ENCODE measurements at places on chromosomes 13 and 19.

GRCh38 chr13:47671776-47672175 is 329.3 kb downstream of the SUCLA2 start:
- DNase-seq, result no peak

DNA sequence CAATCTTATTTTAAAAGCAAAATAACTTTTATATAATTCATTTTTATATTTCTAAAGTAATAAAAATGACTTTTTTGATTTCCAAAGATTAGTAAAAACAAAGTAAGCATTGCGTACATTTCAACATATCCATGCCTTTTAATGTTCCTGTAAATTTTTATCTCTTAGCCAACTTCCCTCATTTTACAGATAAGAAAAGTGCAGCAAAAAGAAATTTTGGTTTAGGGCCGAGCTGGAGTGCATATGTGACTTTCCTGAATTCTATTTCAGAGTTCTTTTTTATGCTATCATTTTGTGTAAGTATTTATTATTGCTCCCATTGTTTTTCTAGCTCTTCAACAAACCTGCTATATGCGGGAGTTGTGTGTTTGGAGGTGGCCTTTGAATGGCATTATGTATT is 195.3 kb downstream of the NHLRC3 start:
- DNase-seq, result no peak

DNA sequence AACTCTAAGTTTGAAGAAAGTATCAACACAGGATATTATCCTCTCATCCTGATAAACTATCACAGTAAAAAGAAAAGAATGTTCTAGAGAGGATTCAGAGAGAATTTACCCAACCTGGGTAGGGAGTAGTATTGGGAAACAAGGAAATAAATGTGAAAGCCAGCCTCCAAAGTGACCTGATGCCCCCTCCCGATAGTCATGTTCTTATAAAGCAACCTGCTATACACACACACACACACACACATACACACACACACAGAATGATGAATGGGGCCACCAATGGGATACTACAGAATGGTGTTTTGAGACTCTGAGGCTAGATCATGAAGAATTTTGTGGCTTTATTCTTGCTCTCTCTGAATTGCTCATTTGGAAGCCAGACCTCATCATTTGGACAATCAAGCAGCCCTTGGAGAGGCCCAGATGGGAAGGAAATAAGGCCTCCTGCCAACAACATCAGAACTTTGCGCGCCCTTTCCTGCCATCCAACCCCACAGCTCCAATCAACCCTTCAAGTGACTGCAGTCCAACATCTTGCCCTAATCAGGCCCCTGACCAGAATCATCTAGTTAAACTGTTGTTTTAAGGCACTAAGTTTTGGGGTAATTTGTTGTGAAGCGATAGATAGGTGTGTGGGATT is 807.9 kb upstream of the ARGLU1 start:
- no peak for DNase-seq

GRCh38 chr19:6590258-6590826 is 608 bp downstream of the CD70 start:
- DNase-seq, result no peak

GRCh38 chr13:20370815-20371421 is 138.8 kb upstream of the GJB6 start:
- DNase-seq, result no peak

- DNase-seq, result no peak
Measured at GRCh38 chr13:33537676-33538075, 252.1 kb upstream of the STARD13 start.

GRCh38 chr13:113726961-113727411 is 32.0 kb upstream of the TMEM255B start:
- DNase-seq, result no peak

- DNase-seq, result no peak
Measured at GRCh38 chr13:42707586-42707985, 73.8 kb upstream of the FAM216B start.

GRCh38 chr19:47019431-47020041 is at the start of gene NPAS1:
NPAS1 (plus strand) TSS chr19:47019837; CDS start chr19:47021048, 1,211 bp downstream.
- no peak for DNase-seq

DNA sequence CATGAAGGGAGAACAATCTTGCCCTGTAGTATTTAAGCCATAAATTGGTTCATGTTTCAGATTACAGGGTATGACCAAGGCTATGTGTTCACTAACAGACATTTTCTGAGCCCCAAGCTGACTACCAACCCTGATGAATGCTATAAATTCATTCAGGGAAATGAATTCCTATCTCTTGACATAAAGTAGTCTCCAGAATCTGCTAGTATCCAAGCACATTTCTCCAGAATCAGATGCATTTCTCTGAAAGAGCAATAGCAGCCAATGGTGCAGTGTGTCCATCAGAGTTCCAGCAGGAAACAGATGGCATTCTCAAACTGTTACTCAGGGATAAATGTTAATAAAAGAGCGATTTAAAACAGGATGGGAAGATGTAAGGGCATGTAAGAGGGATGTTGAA is 226.4 kb downstream of the COG6 start:
- DNase-seq, result no peak

DNA sequence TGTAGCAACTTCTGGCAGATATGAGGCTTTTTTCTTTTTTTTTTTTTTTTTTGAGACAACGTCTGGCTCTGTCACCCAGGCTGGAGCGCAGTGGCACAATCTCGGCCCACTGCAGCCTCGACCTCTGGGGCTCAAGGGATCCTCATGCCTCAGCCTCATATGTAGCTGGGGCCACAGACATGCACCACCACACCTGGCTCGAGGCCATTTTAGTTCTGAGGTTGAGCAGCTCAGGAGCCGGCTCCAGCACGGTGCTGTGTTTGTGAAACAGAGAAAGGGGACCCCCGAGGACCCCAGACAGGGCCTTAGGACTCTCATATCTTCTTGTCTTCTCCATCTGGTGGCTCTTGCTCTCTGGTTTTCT is 3.4 kb upstream of the FLT3LG start:
- no peak for DNase-seq

- peak; percentile 10 for DNase-seq
Measured at GRCh38 chr19:4303819-4304537, 420 bp upstream of the FSD1 start.

DNA sequence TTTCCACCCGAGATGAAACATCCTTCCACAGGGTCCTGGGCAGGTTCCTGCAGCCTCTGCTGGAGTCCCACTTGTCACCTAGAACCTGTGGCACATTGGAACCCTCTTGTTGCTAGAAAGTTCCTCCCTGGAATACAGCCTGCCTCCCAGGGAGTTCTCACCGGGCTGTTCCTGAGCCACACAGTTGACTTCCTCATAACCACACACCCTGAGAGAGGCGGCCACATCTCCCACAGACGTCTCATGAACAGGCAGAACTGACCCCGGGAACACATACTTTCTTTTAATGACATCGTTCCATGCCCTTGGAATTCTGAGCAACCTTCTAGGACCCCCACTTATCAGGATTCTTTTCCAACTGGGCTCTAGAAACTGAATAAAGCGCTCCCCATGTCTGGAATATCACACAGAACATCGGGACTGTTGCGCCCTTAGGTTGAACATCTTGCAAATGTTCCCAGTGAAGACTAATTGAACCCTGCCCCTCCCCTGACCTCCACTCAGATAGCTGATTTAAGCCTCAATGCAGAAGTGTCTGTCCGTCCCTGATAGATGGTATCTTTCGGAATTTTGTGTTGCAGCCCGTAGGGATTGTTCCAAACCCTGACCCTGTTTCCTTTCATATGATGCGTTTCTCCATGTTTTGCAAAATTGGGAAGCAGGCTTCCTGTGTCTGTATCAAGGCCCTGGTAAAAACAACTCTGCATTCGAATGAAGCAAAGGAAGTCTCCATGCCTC is 91.1 kb downstream of the RAB20 start:
- DNase-seq, result no peak

DNA sequence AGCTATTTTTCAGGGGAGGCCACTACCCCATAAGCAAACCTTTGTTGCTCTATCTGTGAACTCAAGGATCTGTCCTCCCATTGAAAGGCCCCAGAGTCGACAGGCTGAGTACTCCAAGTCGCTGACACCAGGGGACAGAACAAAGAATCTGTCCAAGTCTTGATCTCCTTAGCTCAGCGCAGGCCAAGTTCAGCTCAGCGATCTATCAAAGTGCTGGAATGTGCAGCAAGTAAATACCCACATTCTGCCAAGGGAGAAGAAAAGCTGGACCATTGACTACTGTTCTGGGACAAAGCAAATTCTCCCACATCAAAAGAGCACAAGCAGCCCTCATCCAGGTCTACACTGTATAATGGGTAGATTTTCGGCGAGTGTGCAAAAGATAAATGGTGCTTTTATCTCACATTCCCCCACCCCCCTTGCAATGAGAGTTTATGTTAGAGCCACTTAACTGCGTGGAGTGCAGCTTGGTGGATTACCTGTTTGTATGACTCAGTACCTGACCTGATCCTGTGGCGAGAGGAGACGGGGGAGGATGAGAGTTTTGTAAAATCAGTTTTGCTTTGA is 391.7 kb upstream of the SGCG start:
- no peak for DNase-seq

DNA sequence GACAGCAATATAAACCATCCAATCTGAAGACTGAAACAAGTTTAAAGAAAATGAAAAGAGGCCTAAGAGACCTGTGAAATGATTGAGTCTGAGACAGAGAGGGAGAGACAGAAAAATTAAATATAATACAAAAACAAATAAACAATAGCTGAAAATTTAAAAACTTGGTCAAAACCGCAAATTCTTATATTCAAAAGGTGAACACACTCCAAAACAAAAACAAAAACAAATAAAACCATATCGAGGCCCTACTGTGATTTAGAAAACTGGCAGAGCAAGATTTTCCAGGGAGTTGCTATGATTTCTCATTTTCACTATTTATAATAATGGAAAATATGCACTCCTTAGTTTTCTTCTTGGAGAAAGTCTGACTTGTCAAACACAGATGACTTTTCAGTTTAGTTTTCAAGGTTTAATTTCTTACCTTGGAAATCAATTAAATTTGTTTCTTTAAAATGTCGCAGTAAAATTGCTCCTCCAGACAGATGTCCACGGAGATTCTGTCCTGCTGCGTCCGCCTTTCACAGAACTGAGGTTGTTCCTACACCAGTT is 1420.3 kb downstream of the UQCRFS1 start:
- DNase-seq, result no peak

DNA sequence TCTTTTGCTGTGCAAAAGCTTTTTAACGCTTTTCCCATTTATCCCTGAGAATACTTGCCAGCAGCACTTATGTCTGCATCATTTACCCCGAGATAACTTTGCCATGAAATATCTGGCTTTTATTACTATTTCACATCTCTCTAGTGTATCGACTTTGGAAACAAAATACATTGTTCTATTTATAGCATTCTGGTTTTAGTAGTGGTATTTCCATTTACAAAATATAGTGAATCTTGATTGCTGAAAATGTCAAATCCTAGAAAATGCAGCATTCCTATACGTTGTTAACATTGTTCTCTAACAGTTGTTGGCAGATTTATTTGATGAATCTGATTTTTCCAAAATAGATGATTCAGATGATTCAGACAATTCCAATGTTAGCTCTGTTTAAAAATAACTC is 189.3 kb upstream of the SPRY2 start:
- DNase-seq, result no peak

DNA sequence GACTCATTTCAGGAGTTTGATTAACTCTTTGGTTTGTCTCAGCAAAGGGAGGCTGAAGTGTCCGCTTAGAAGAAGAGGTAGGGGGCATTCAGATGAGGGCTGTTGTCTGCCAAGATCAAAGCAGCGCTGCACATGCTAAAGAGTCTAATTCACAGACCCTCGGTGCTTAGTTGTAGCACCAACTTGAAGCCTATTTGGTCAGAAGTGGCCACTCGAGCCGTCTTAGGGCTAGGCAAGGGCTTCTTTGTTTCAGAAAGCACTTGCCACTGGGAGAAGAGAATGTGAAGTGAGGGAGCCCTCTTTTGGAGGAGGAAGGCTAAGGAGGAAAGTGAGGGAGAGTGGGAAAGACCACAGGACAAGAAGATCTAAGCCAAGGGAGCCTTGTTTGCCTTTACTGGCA is 313.4 kb upstream of the TMTC4 start:
- DNase-seq, result no peak

GRCh38 chr13:104008075-104008474 is 941.9 kb upstream of the SLC10A2 start:
- no peak for DNase-seq

- no peak for DNase-seq
Measured at GRCh38 chr19:18046059-18046718, 38.2 kb downstream of the ARRDC2 start.

GRCh38 chr13:110443622-110444225 is 117.8 kb downstream of the RAB20 start:
- DNase-seq, result no peak

DNA sequence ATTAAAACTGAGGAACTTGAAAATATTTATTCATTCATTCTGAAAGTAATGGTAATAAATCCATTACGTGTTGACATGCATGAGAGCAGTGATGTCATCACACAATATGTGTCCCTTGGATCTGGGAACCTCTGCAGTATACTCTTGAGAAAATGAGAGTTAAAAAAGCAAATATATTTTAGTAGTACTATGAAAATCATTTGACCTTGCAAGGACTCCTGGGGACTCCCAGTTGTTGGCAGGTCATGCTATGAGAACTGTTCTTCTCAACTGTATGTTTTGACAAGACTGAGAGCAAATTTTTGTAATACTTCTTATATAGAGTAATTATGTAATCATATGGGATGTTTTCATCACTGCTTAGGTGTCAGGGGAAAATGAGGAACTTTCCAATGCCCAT is 249.4 kb downstream of the PCCA start:
- DNase-seq, result no peak

DNA sequence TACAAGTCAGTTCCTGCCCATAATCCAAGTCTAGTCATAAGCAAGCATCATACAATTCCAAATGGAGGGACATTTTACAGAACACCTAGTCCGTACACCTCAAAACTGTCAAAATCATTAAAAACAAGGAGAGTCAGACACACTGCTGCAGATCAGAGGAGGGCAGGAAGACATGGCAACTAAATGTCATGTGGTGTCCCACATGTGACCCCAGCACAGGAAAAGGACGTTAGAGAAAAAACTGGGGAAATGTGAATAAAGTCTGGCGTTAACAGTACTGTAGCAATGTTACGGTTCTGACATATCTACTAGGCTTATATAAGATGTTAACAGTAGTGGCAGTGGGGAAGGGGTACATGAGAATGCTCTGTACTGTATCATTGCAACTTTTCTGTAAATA is 2.3 kb downstream of the ZSCAN5A start:
- no peak for DNase-seq

GRCh38 chr13:80274643-80275042 is 66.3 kb downstream of the SPRY2 start:
- no peak for DNase-seq

DNA sequence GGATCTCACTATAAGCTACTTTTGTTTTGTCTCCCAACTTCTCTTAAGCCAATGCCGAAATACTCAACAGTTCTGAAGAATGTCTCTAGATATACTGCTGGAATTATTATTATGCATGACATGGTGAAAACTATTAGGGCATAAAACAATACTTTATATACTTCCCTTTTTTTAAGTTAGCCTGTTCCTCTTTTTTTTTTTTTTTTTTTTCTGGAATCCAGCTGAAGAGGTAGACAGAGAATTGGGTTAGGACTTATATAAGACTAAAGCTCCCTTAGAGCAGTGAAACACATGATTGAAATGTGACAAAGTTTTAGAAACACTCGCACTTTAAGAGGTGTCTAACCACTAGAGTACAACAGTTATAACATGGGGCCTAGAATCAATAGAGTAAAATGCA is 850.9 kb upstream of the PCDH9 start:
- DNase-seq, result no peak

Measured in naive thymus-derived CD4-positive, alpha-beta T cell (primary cell).